Stimulated activated CD8-positive, alpha-beta memory T cell treated with anti-CD3 and anti-CD28 coated beads, Interleukin-4, amount 100 ng/mL, for 4 hours (primary cell): ENCODE measurements at places on chromosomes 11 and 22.

DNA sequence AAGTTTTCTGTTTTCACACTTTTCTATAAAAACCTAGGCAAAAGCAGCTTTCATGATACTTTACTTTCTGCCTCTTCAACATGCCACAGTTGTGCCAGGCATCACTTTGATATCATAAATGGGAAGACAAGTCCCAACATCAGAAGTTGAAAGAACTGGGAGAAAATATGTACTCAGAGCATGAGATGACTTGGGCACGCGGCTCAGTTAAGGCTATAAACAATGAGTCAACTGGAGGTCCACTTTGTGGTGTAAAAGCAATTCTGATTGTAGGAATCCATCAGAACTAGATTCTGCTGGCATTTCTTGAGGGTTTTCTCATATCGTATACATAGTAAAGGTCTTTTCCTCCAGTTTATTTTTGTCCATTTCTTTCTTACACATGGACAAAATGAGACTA is 109.7 kb upstream of the USP47 start:
- no peak for DNase-seq

GRCh38 chr11:776561-777287 is 563 bp downstream of the GATD1 start:
- no peak for DNase-seq

- no peak for DNase-seq
Observed at GRCh38 chr22:49427941-49428340, 399.7 kb downstream of the BRD1 start.

DNA sequence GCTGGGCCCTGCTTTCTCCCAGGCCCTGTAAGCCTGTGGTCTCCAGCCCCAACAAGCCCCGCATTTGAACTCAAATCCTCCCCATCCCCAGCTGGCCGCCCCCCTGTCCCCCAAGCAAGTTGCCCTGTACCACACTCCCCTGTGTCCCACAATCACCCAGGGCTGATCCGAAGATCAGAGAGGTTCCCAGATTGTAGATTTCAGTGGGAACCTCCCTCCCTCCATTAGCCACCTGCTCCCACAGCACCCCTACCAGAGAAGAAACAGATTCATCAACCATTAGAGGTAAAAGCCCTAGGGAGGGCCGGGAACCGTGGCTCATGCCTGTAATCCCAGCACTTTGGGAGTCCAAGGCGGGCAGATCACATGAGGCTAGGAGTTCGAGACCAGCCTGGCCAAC is 107.5 kb downstream of the FEZ1 start:
- no peak for DNase-seq

DNA sequence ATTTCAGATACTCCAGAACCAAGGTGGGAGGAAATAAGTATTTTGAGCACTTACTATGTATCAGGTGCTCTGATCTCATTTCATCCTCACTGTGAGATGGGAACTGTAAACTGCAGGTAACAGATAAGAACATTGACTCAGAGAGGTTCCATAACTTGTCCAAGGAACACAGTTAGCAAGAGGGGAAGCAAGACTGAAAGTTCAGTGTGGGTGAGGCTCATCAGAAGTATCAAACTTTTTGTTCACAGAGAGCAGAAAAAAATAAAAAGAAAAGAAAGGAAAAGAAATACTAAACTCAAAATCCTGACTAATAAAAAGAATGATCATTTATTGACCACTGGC is 37.1 kb downstream of the RAB30 start:
- no peak for DNase-seq

DNA sequence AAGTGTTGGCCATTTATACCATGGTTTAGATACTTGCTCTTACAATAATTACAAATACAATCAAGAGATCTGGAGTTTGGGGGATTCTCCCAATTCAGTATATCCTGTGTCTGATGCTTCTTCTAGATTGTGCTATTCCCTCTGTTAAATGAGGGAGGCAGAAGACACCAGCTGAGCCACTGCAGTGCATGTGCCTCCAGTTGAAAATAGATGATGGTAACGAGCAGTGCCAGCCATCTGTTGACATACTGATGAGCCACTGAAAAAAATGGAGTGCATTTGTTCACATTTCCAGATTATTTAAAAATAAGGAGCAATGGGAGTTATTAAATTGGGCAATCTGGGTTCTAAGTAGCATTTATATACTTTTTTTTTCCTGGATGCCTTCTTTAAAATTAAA is 1428.0 kb upstream of the TENM4 start:
- no peak for DNase-seq

- no peak for DNase-seq
Observed at GRCh38 chr11:9078113-9079086, 13.0 kb downstream of the SCUBE2 start.

DNA sequence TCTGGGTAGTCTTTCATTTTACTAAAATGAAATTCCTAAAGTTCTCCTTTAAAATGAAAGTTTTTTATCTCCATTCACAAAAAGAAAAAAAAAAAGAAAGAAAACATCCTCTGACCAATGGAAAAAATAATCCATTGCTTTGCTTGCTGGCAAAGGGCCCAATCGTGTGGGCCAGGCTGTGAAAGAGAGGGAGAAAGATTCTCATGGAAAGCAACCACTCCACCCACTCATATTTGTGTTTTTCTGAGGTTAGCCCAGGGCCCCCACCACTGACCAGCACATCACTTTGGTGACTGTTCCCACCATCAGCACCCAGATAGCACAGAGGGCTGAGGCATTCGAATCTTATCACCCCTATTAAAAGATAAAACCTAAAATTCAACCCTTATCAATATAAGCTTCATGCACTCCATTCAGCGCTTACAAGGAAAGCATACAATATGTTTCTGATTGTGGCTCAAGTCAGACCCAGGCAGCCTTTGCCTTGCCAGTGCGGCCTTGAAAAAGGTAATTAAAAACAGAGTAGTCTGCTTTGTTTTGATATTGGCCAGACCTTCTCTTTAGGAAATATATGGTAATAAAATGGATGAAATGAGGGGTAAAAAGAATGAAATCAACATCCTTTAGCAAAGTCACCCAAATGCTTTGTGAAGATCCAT is 192.8 kb downstream of the ETS1 start:
- DNase-seq: no peak

DNA sequence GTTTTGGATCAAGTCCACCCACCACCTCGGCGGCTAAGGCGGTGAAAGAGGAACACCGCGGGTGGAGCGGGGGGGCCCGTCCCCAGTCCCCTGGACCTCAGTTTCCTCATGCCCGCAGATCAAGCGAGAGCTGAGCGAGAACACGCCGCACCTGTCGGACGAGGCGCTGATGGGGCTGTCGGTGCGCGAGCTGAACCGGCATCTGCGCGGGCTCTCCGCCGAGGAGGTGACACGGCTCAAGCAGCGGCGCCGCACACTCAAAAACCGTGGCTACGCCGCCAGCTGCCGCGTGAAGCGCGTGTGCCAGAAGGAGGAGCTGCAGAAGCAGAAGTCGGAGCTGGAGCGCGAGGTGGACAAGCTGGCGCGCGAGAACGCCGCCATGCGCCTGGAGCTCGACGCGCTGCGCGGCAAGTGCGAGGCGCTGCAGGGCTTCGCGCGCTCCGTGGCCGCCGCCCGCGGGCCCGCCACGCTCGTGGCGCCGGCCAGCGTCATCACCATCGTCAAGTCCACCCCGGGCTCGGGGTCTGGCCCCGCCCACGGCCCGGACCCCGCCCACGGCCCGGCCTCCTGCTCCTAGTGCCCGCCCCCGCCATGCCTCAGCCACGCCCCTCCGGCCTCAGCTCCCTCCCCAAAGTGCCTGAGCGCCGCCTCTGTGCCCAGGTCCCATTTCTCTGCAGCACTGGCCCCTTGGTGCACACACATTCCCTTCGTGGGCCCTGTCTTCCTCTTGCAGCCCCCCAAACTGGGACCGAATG is 12.7 kb downstream of the MAFF start:
- DNase-seq: peak; percentile 40

GRCh38 chr11:116454951-116455350 is 317.8 kb downstream of the BUD13 start:
- DNase-seq: no peak

GRCh38 chr11:62150887-62151736 is 27.3 kb downstream of the INCENP start:
- no peak for DNase-seq

DNA sequence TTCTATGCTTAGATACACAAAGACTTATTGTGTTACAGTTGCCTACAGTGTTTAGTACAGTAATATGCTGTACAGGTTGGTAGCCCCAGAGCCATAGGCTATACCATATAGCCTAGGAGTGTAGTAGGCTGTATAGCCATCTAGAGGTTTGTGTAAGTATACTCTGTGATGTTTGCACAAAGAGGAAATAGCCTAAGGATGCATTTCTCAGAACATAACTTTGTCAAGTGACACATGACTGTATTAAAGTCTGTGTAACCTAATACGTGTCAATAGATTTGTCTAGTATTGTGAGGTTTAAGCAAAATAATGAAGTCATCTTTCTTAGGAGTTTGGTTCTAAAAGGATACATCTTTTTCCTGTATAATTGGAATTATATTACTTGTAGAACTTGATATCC is 5.5 kb downstream of the ZC3H12C start:
- DNase-seq: no peak

DNA sequence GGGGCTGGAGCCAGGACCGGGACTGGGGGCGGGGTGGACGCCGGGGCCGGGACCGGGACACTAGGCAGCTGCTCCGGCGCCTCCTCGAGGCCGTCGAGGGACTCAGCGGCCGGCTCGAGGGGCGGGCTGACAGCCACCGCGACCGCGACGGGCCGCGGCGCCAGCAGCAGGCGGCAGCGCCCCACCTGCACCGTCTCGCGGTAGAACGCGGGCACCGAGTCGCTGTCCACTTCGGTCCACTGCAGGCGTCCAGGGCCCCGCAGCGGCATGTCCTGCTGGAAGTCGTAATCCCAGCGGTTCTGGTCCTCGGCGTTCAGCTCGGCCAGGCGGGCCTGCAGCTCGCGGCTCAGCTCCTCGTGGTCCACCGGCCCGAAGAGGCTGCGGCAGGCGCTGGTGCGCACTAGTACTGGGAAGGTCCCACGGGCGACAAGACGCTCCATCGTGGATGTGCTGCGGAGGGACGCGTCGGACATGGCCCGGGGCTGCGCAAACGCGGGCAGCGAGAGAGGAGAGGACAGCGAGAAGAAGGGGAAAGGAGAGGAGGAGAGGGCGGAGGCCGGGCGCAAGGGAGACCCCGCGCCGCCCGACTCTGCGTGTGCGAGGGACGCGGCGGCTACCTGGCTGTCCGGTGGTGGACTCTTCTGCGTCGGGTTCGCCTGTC is 428 bp downstream of the CDKN1C start:
- DNase-seq: no peak

GRCh38 chr11:8225589-8226036 is 38.1 kb downstream of the LMO1 start:
- peak; percentile 13 for DNase-seq

DNA sequence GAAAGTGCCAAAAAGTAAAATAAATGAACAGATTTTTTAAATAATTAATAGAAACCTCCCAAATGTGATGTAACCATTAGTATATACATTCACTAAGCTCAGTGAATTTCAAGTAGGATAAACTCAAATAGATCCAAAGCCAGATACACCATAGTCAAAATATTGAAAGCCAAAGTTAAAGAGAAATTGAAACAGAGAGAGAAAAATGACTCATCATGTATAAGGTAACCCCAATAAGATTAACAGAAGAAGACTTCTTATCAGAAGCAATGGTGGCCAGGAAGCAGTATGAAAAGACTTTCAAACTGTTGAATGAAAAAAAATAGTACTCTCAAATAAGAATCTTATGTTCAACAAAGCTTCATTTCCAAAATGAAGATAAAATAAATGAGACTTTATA is 70.5 kb downstream of the LUZP2 start:
- DNase-seq: no peak

DNA sequence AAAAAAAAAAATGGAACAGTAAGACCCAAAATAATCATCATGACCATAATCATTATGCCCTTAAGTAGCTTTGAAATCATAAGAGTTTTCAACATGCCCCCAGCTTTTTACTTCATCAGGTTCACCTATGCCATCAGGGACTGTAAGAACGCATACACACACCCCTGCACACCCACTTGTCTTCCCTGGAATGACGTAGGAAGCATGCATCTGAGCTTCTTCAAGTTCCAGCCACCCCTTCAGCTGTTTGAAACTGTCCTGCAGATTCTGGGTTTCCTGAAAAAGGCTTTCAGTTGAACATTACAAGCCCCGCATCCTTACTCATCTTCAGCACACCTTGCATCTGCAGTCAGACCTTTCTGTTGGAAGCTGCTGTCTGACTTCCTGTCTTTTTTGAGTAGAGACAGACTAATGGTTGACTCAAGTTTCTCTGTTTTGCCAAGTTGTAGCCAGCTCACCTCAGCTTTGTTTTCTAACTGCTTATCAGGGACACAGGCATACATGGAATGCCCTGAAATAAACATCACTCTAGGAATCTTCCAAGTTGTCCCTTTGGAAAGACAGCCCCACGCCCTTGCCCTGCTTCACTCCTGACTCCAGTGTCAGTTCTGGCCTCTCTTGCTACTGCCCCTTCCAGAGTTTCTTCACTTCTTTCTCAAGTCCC is 37.0 kb downstream of the ARHGAP1 start:
- DNase-seq: no peak

- DNase-seq: no peak
Observed at GRCh38 chr11:8768625-8769333, 86.2 kb downstream of the RPL27A start.

GRCh38 chr11:2477936-2478335 is 33.1 kb downstream of the KCNQ1 start:
- no peak for DNase-seq

DNA sequence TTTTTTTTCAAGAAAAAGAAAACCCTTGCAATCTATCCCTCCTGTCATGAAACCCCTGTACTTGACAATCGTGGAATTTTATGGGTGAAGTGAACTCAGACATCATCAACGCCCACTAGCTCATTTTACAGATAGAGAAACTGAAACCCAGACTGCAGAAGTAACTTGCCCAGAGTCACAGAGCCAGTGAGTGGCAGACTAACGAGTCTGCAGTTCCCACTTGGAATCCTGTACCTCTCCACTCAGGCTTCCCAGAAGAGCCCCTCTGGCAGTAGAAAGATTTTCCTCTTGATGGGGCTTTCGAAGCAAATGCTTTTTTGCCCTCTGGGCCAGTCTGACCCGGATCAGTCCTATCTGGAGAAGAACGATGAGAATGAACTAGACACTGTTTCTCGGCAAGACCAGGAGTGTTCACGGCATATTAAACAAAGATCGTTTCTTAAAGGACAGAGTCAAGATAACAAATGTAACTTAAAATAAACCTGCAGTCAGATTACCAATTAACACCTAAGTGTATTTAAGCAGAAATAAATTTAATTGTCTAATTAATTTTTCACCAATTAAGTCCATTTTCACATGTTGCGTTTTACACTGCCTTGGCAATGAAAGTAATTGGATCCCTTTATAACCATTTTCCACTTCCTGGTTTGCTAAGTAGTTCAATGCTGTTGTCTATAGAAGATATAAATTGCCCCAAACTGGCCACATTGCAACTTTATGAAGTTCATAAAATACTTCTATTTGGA is 61.3 kb upstream of the CREB3L1 start:
- DNase-seq: no peak

- no peak for DNase-seq
Observed at GRCh38 chr11:101915791-101916291, 481 bp downstream of the ANGPTL5 start.

- no peak for DNase-seq
Observed at GRCh38 chr11:117580866-117581265, 216.2 kb downstream of the DSCAML1 start.

- DNase-seq: no peak
Observed at GRCh38 chr11:37509506-37509905, 911.5 kb upstream of the RAG2 start.

GRCh38 chr22:24353121-24353520 is 74.3 kb upstream of the ADORA2A start:
- no peak for DNase-seq

- DNase-seq: no peak
Observed at GRCh38 chr11:109851780-109852390, 241.3 kb upstream of the ZC3H12C start.
